ENCODE measurements at places on chromosomes 5 and 9. TPM values are rescaled to one million over a fixed set of nuclear protein-coding genes. Genes with fewer than 3 reads are reported as not detected.
A peak's percentile ranks its signal among the peaks of the same experiment; 100 is the strongest.

The RASEF gene
- total RNA-seq: 0.12 TPM

The GOLGA1 gene
- total RNA-seq: 13.1 TPM

DNA sequence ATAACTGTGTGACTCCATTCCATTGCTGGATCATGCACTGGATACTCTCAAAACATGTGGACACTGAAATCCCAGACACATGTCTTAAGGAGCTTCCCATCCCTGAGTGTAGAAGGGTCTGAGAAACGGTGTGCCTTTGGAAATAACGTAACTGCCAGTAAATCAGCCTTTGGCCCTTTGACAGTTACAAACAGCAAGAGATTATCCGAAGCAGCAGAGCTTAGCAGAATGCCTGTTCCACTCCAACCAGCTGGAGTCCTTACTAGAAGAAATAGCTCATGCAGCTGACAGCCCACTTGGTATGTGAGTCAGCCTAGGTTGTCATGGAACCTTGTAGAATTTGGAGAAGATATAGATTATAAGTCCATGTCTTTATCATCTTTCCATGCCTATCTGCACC lies 7.0 kb downstream of the TMEM252 start:
- 0 out of 2 replicates have a peak, but pooled peaks cover 15% of the 10 kb centered on the region for H3K27me3 ChIP-seq
- DNase-seq: no peak
- H3K4me3 ChIP-seq: no peak overlapping the region
- no peaks in the 10 kb centered on the region for H3K4me1 ChIP-seq
- no peak overlapping the region for H3K27ac ChIP-seq

GRCh38 chr9:15277400-15278090 lies 29.5 kb downstream of the TTC39B start:
- DNase-seq: peak; percentile 4
- no peak overlapping the region for H3K4me3 ChIP-seq
- H3K27ac ChIP-seq: no peak overlapping the region
- H3K36me3 ChIP-seq: no peaks in the 10 kb centered on the region

- H3K36me3 ChIP-seq: peaks cover 16% of the 10 kb centered on the region
- H3K4me3 ChIP-seq: no peak overlapping the region
Observed at GRCh38 chr5:177491429-177491945, 5.9 kb downstream of the PDLIM7 start.

GRCh38 chr5:160231783-160232342 lies 2.6 kb downstream of the FABP6 start:
- no peak overlapping the region for H3K27ac ChIP-seq
- DNase-seq: no peak
- H3K4me1 ChIP-seq: no peaks in the 10 kb centered on the region

- no peak for DNase-seq
- H3K4me3 ChIP-seq: no peak overlapping the region
- no peaks in the 10 kb centered on the region for H3K27me3 ChIP-seq
- no peaks in the 10 kb centered on the region for H3K36me3 ChIP-seq
- H3K4me1 ChIP-seq: no peaks in the 10 kb centered on the region
- no peak overlapping the region for H3K27ac ChIP-seq
Observed at GRCh38 chr5:167304834-167305469, 986.5 kb upstream of the WWC1 start.

Data from HCT116 (cell line).